AG08395 (cell line): ENCODE measurements at places on chromosomes 6 and 20.

DNA sequence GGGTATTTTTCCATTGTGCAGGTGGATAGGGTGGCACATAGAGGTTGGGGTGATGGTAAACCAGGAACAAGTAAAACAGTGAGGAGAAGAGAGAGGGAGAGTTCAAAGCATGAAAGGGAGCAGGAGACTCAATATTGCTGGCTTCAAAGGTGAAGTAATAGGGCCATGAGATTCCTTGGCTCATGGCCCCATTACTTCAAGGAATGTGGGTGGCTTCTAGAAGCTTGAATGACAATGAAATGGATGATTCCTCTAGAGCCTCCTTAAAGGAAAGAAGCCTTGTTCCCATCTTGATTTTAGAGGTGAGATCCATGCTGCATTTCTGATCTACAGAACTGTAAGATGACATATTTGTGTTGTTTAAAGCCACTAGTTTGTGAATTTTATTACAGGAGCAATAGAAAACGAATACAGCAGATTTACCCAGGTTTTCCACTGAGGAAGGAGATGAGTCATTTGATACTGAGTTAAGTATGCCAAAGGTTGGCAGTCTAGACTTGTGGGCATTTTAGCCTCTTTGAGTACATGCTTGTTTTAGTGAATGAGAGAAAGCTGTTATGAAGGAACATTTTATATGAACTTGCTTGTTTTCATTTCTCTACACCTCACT, 110.4 kb downstream of the PLCB4 start:
- DNase-seq = peak; percentile 28

- DNase-seq = peak; percentile 82
These were observed 4.0 kb downstream of the VARS1 start for GRCh38 chr6:31791324-31792089.

- DNase-seq = no peak
These were observed 159.4 kb downstream of the MMS22L start for GRCh38 chr6:97123652-97124051.

- DNase-seq = no peak
These were observed 137.5 kb downstream of the ZFP64 start for GRCh38 chr20:52054123-52054522.

DNA sequence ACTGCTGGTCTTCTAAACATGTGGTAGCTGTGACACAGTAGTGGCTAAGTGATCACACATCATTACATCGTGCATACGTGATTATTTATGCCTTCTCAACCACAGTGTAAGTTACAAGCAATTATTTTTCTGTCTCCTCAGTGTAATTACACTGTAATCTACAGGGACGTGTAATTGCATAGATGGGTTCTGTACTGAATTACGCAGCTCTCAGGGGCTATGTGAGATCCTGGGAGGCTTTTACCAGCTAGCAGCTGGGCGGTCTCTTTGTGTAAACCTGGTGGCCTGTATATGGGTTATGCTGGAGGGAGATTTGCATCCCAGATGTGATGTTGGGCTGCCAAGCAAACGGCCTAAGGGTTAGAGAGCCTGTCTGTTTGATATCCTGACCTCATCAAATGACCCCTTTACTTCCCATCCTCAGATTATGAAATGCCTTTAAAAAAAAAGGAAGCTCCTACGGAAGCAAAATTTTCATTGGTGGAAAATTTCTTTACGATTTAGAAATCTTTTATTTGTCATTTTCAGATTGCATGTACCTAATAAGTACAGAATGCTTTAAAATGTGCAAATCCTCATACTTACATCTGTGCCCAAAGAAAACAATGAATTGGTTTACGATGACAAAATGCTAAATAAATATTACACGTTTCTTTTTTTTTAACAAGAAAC, 402.8 kb upstream of the JAG1 start:
- no peak for DNase-seq

DNA sequence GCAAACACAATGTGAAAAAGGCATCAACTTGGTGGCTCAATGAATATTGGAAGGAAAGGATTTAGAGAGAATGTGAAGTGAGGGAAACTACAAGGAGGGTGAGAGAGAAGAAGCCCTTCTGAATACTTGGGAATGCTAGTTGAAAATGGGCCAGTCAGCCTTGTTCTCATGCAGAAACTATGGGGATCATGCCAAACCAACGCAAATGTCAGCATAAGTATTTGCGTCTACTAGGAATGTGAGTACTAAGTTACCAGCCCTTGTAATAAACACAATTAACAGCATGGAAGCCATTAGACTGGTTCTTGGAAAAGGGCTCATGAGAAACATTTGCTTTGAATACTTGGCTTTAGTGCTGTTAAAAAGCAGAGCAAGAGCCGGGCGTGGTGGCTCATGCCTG, 54.9 kb upstream of the AIG1 start:
- no peak for DNase-seq

DNA sequence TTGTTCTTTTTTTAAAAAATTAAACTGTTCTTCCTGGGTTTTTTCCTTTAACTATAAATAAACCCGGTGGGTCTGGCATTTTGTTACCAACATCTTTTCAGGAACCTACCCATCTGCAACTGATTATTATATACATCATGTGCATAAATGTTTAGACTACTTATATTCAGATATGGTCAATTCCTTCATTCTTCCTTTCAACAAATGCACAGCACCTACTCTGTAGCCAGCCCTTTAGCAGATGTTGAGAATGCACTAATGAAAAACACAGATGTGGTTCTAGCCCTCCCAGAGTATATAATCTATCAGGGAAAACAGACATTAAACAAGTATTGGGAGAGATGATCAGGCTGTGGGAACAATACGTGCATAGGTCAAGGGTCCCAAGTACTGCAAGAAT, 237.1 kb downstream of the UST start:
- no peak for DNase-seq

DNA sequence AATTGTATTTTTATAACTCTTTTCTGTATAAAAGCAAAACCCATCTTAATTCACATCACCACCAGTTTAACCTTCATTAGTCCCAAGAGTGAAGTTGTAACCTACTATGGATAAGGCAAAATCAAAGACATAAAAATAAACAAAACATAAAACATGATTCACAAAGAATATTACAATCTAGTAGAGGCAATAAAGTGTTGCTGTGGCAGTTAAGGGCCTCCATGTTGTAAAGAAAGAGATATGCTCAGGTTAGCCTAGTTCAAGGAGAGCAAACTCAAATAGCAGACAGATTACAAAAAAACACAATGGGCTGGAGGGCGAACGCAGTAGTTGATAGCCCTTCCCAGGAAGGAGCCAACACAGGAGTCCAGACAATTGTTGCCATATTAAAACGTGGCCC, 13.4 kb downstream of the LGSN start:
- DNase-seq = no peak

DNA sequence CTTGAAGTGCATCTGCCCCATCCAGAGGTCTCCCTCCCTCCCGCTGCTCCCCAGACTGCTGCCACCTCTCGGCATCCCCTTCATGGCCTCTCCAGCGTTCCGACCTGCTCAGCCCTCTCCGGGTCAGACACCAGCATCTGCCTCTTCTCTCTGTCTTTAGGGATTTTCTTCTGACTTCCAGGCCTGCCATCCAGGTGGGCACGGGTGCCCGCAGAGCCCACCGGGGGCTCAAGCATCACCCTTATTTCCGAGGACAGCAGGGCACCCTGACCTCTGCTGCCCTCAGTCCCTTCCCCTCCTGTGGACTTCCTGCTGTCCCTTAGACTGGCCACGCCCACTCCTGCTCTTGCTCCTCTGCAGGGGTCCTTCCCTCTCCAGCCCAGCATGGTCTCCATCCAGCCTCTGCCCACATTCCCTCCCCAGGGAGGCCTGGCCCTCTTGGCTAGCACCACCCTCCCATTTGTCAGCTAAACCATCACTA, 3.3 kb downstream of the NPEPL1 start:
- no peak for DNase-seq

DNA sequence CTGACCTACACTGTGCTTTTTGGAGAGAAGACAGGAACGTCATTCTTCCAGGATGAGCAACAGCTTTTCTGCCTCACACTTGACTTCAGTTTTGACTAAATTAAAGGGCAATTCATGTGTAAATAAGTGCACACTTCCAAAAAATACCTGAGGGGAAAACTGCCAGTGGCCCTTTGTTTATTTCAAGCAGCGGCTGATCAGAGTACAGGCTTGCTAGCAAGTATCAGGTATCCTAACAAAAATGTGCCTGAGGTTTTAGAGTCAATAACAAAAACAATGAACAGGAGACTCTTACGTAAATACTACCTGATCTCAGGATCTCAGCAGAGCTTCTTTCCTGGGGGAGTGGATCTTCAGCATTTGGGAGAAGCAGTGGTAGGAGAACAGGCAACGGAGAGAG, 12.4 kb downstream of the LY86 start:
- no peak for DNase-seq

DNA sequence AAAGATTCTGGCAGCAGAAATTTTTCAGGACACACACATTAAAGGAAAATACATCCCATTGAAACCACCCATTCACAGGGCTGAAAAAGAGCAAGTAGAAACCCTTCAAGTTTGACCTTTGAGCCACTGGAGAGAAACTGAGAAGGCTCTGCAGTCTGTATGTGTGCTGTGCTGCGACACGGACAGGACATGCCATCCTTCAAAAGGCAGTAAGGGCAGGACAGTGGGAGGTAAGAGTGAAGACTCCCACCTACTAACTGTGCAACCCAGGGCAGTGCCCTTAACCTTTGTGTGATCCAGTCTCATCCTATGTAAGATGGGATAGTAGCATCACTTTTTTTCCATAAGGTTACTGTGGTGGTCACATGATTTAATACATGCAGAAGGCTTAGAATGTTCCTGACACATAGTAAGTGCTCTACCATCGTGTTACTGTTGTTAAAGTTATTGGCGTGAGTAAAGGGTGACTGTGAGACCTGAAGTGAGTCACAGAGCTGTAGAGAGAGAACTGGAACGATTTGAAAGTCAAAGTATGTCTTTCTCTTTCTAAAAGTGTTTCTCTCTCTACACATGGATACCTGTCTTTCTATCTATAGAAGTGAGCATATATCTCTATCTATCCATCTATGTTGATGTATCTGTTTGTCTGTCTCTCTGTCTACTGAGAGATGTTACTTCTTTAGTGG, 153.7 kb upstream of the OLIG3 start:
- DNase-seq = no peak

DNA sequence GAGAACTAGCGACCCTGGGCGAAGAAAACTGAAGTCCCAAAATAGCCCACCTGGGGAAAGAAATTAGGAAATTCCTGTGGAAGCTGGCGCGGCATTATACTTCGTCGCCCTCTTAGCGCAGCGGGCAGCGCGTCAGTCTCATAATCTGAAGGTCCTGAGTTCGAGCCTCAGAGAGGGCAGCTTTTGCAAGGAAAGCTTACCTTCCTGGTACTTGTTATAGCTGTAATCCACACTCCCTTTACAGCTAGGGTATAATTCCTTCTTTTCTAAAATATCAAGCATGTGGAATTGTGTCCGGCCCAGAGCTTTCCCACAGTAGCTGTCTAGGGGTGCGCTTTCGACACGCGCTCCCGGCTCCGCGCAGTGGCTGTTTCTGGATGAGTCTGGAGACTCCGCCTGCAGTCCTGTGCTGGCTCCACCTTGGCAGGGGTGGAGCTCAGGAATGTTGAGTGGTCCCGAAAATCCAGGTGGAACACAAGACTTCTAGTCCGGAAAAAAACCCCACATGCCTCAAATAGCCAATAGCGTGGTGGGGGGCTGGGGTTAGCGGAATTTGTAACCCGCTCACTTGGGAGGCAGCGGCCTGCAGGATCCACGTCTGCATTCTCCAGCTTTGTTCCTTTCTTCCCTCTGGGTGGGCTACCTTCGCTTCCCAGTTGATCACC, 83.7 kb upstream of the ZNF322 start:
- peak; percentile 62 for DNase-seq

DNA sequence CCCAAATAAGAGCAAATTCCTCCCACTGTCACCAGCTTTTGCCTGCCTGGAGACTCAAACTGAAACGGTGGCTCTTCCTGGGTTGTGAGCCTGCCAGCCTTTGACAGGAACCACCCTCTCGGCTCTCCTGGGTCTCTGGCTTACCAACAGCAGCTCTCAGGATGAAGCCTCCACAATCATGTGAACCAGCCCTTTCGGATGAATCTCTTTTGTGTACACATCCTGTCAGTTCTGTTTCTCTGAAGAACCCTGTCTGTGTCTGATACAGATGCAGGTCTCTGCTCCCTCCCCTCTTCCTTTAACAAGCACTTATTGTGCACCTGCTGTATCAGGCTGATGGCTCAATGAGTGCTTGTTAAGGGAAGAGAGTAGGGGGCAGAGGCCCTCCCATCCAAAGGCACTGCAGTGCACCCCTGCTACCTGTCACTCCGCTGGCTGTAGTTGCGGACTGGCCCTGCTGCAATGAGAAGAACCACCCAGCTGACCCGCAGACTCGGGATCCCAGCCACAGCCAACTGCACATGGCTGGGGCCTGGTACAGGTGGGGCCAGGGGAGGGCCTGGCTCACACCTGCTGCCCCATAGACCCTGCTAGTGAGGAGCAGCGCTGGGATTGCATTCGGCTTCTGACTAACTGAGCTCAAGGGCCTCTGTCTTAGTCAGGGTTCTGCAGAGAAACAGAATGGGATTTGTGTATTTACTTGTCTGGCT, 120.1 kb upstream of the PMEPA1 start:
- DNase-seq = no peak

GRCh38 chr6:102895683-102896082, 1502.2 kb downstream of the GRIK2 start:
- DNase-seq = no peak

- DNase-seq = peak; percentile 34
These were observed 46.5 kb upstream of the RIPOR2 start for GRCh38 chr6:24982231-24982630.

DNA sequence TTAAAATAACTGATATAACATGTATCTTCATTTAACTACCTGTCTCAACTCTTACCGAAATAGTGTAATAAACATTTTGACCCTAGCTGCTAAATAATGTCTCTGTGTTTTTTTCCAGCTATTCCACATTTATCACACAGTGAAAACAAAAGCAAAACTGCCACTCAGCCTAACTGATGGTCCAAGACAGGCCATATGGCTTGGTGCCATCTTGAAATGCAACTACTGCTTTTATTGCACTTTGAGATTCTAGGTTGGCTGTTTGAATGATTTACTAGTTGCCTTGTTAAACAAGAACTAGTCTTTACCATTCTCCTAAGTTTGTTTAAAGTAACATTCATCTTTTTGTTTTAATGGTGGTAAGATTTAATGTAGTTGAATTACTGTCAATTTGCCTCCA, 739.8 kb downstream of the TFAP2A start:
- no peak for DNase-seq

- no peak for DNase-seq
These were observed 1.1 kb downstream of the RNF144B start for GRCh38 chr6:18388271-18388670.

GRCh38 chr6:109816452-109817374, 125.6 kb downstream of the FIG4 start:
- no peak for DNase-seq

GRCh38 chr6:154138793-154139192, 99.8 kb downstream of the OPRM1 start:
- no peak for DNase-seq
